ENCODE measurements at places on chromosomes 4 and X.

GRCh38 chrX:28787206-28787605 is 200.0 kb downstream of the IL1RAPL1 start:
- no peak for DNase-seq

GRCh38 chrX:153626863-153627674 is 19.9 kb upstream of the DUSP9 start:
- no peak for DNase-seq

- no peak for DNase-seq
Measured at GRCh38 chr4:161926033-161926828, 237.6 kb downstream of the FSTL5 start.

DNA sequence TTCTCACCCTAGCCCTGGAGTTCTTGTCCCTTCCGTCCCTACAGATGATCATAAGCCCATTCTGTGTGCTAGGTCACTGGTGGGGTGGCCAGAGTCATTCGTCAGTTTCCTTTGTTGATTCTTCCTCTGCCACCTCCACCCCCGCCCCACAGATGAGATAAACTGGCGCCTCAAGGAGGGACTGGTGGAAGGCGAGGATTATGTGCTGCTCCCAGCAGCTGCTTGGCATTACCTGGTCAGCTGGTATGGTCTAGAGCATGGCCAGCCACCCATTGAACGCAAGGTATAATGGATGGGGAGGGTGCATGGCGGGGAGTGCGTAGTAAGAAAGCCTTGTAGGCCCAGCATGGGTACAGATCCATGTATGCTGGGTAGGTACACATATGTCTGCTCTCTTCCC is 6.4 kb downstream of the USP11 start:
- no peak for DNase-seq

GRCh38 chr4:80876810-80877209 is 153.7 kb upstream of the BMP3 start:
- DNase-seq: no peak

DNA sequence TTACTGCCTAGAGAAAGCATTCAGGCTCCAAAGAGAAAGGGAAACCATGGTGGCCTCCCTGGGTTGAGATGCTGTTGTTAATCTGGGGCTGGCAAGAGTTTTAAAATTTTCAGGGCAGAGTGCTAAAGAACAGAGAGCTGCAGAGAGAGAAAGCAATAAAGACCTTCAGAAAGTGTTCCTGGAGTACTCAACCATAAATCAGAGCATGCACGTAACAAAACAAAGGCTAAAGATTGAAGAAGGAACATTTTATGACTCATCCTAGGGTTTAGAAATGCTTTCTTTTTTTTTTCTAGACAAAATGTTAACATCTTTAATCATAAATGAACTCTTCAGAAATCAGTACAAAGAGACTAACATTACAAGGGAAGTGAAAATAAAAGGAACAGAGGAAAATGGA is 562.3 kb upstream of the NDST4 start:
- no peak for DNase-seq

DNA sequence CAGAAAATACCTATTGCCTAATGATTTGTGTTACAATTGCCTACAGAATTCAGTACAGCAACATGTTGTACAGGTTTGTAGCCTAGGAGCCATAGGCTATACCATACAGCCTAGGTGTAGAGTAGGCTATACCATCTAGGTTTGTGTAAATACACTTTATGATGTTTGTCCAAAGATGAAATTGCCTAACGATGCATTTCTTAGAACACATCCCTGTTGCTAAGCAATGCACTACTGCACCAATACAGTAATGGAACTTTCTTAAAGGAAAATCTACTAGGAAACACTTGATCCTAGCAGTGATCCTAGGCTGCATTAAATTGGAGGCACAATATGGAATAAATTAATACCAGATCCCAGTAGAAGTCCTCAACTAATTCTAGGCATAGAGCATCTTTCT is 18.3 kb downstream of the NOA1 start:
- DNase-seq: no peak
